GM04504 (cell line): ENCODE measurements at places on chromosomes 5 and 9.

- no peak for DNase-seq
Observed at GRCh38 chr9:112864403-112864802, 26.3 kb downstream of the SLC46A2 start.

DNA sequence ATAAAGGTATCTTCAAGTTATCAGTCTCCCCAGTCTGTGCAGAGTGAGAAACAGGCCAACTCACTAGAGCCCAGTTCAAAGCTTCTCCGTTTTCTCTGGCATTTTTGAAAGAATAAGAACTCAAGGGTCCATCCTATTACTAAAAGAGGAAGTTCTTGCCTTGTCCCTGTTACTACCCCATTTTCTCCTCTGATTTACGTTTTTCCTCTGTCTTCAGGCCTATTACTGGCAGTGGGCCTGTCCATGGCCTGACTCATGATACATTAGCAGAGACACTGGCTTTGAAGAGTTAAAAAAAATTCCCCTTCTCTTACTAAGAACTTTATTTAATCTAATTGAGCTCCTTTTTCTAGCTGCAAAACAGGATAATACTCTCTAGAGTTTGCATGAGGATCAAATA is 624.0 kb upstream of the KLF4 start:
- DNase-seq, result no peak

DNA sequence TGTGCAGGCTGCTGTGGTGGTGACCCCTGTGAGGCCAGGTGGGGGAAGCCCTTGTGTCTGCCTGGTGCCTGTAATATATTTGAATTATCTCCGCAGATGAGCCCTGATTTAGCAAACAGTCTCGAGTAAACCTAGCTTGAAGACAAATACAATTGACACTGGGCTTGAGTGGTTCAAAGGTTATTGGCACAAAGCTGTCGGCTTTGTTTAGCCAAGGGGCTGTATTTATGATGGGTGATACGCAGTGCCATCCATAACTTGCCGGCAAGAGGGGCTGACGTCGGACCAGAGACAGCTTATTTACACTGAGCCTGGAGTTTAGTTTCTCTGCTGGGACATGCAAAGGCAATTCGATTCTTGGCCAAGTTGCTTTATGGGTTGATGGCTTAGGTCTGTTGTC is 20.0 kb upstream of the PITX1 start:
- no peak for DNase-seq

DNA sequence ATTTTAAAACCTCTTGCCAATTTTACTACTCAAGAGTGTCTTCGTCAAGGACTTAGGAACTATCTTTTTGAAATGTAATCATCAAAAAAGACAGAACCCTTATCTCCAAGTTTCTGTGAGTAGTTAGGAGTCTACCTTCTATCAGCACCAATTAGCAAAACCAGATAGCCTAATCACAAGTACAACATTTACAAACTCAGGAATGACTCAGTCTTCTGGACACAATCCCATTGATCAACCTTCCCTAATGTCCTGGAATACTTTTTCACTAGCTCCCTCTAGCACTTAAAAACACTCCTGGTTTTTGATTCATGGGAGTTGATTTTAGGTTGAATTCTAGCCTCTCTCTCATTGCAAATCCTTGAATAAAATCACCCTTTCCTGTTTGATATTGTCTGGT is 680.7 kb downstream of the PRR16 start:
- peak; percentile 2 for DNase-seq

DNA sequence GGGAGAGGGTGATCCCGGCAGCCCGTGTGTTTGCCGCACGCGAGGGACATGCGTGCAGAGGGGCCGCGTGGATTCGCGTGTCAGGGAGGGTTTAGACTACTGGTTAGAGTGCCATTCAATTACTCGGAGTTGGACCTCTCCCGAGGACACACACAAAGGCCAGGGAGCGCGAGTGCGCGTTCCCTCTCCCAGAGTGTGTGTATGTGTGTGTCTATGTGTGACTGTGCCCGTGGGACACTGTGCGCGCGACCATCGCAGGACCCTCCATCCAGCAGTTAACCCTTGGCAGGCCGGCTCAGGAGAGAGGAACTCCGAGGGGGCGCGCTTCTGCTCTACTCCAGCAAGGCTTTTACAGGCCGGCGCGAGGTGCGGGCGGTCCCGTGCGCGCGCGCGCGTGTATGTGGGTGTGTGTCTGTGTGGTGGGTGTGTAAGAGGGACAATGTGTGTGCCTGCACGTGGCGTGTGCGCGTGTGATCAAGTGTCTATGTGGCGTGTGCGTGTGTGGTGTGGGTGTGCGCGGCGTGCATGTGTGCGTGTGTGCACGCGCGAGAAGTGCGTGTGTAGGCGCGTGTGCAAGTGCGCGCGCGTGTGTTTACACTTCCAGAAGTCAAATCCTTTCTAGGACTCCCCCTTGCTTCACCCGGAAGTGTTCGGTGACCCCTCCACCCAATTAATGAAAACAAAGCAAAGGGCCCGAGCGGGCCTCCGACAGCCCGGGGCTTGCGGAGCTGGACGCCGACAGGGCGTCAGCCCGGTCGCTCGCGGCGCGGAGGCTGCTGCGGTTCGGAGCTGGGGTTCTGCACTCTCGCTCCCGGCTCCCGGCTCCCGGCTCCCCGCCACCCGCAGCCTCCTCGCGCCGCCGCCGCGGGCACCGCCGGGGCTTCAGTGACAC is 75.3 kb upstream of the TBCA start:
- no peak for DNase-seq

DNA sequence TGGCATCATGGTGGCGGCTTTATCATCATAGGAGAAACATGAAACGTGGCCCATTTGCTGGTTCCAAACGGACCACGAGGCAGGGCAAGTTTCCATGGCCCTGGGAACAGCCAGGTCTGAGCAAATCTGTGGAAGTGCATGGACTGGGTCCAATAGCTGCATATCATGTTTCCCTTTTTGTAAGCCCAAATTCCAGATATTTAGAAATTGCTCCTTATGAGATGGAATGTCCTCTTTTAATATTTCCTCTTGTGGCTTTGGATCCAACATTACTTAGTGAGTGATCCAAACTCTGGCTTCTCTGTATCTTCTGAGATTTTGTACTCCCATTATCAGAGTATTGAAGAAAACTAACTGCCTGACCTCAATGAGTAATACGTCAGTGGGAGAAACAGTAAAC is 79.8 kb upstream of the FBXL7 start:
- no peak for DNase-seq

DNA sequence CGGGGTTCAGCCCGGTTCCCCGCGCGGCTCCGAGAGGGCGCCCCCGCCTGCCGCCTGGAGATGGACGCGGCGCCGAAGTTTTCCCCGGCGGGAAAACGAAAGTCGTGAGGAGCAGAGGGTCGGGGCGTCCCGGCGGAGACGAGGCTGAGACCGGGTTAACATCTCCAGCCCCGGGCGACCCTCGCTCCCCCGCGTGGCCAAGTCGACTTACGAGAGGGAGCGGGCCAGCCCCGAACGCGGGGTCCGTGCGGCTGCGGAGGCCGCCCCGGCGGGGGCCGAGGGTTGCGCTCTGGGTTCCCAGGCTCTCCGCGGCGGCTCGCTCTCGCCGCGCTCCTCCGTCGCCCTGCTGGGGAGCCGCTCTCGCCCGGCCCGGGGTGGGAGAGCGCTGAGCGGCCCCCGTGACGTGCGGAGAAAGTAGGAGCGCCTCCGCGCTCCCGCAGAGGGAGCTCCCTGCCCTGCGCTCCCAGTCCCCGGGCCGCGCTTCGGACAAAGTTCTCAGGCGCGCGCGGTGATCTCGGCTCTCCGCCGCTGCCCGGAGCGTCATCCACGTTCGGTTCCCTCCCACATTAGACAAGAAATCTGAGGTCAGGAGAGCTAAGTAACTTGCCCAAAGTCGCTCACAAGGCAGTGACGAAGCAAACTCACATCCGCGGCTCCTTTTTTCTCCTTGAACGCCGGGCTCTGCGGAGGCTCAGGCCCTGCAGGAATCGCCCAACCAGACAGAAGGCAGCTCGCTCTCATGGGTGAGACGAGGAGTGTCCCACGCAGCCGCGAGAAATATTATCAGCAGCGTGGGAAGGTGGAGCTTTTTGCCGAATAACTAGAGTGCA is 1.2 kb upstream of the GCNT4 start:
- peak; percentile 68 for DNase-seq

DNA sequence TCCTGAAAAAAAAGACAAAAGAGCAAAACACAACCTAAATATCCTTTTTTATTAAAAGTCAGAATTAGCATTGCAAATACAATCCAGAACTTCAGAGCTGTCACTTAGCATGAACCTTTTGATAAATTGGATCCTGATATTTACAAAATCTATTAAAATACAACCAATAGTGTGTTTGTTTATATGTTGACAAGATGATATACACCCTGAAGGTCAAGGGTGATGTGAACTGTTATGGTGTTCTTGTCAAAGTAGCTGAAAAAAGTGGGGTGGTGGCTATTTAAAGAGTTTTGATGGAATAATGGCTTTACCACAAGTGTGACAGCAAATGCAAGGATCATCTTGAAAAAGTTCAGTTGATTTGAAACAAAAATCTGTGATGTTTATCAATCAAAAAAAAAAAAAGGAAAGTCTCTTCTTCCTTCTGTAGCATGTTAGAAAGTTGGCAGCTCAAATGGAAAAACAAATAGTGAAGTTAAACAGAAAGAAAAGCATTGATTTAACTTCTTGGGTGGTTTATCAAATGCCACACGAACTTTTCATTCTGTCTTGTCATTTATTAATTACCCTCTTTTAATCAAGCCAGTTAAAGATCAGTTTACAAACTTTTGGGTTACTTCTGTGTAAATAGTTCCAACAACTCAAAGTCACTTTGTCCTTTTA is 44.5 kb downstream of the PRDM6 start:
- no peak for DNase-seq

GRCh38 chr5:172170251-172170701 is 17.7 kb downstream of the STK10 start:
- no peak for DNase-seq

- no peak for DNase-seq
Observed at GRCh38 chr9:27457445-27457844, 66.6 kb upstream of the IFNK start.

DNA sequence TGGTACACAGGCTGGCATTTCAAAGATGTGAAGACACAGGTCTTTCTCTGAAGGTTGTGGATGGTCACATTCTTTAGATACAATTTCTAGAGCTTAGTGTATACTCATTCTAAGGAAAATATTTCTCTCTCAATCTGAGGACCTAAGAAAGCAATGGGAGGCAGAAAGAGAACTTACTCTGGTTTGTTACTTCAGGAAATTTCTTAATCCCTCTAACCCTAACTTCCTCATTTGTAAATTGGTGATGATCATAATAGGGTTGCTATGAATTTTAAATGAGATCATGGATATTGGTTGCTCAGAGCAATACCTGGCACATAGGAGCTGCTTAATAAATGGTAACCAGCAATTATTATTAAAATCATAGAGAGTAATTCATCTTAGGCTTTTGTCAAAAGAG is 22.1 kb downstream of the FAM170A start:
- DNase-seq, result no peak

GRCh38 chr9:36132086-36132485 is 4.4 kb upstream of the GLIPR2 start:
- DNase-seq, result no peak

- DNase-seq, result no peak
Observed at GRCh38 chr5:34991486-34992238, 56.1 kb downstream of the AGXT2 start.

- no peak for DNase-seq
Observed at GRCh38 chr5:63228154-63228553, 649.5 kb downstream of the LRRC70 start.

GRCh38 chr9:81682177-81682576 is 7.2 kb downstream of the TLE1 start:
- DNase-seq, result no peak

DNA sequence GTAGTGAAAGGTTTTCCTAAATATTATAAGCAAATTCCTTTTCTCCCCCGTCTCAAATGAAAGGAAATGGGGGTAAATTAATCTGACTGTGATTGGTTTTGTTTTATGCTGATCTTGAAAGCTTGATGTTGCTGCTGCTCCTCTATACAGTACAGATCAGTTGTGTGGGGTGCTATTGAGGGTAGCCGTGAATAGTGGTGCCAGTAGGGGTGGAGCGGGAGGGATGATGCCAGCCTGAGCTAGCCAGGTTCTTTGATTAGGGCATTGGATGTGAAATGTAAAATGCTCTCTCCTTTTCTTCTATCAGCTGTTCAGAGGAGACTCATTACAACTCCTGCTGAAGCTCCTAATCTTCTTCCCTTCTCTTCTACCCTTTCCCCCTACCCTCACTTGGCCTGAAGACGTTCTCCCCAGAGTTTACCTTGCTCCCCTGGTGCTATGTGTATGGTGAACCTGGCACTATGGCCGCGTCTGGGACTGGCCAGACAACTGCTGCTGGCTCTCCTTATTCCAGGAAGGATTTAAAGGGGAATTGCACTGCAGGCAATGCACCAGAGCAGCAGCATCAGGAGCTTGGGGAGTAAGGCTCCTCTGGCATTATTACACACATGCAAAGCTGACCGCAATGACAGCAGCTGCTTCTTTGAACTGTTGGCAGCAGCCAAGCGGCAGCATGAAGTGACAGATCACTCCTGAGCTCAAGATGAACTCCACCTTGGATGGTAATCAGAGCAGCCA is 566 bp downstream of the GPR21 start:
- no peak for DNase-seq

DNA sequence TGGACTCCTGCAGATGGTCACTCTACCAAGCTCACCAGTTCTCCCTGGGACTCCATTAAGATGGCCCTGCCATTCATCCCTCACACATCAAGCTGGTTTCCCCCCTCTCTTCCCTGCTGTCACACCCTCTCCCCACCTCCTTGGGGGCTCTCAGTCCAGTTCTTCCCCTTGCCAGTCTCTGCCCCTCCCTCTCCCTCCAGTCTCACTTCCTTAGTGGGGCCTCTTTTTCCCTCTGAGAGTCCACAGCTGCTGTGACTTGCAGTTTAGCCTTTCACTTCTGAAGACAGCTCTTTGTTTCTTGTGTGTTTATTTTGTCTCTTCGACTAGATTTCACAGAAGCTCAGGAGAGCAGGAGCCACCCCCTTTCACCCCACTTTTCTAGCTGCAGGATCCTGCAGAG is 10.5 kb downstream of the DOCK2 start:
- no peak for DNase-seq

DNA sequence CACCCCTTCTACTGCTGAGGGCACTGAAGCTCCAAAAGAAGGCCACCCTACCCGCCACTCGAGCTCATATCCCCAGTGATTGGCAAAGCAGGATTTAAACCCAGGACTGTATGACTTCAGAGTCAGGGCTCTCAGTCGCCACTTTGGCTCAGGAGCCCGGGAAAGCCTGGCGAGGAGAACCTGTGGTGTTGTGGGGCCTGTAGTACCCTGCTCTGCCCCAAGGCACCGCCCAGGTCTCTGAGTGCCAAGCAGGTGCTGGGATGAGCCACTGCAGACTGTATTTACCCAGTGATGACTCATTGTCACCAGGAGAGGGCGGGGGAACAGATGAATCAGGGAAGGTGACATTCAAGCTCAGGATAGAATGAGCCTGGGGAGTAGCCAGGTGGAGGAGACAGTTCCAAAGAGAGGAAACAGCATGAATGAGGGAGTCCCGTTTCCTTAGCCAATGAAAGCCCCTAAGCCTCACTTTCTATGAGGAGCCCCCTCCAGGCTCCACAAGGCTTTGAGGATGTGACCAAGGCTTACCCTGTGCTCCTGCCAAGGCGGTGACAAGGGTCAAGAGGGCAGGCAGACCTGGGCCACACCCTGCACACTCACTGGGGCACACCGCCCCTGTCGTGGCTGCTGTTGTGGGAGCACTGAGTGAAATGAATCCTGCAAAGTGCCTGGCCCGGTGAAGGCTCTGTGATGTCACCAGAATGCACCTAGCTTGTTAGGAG is 17.8 kb upstream of the DPM2 start:
- DNase-seq, result no peak
